ENCODE measurements at places on chromosomes 1 and 21. TPM values are rescaled to one million over a fixed set of nuclear protein-coding genes. Genes with fewer than 3 reads are reported as not detected.

Gene FRRS1
- 0.33 TPM for total RNA-seq

Gene SH2D5
- total RNA-seq = 0.08 TPM

Gene KIF26B
- not detected for total RNA-seq

Gene TSSK3
- not detected for total RNA-seq

Gene GPR61
- 0.85 TPM for total RNA-seq

Gene PLA2G2C
- total RNA-seq = not detected

Gene PER3
- total RNA-seq = 11.4 TPM

Gene E2F2
- 0.50 TPM for total RNA-seq

Gene GPA33
- 4.8 TPM for total RNA-seq

Gene OR4F29
- not detected for total RNA-seq
